ENCODE measurements at places on chromosomes 13 and 19.

- H3K4me3 ChIP-seq, result no peak overlapping the region
- H3K27ac ChIP-seq, result no peak overlapping the region
- H3K4me1 ChIP-seq, result no peaks in the 10 kb centered on the region
Observed at GRCh38 chr13:46178143-46178542, 3.8 kb downstream of the LCP1 start.

GRCh38 chr19:39398297-39398864, 7.2 kb downstream of the MED29 start:
- H3K4me1 ChIP-seq, result peaks cover 6% of the 10 kb centered on the region
- H3K36me3 ChIP-seq, result peaks cover 5% of the 10 kb centered on the region
- no peak overlapping the region for H3K27ac ChIP-seq
- DNase-seq, result no peak

- no peak overlapping the region for H3K4me3 ChIP-seq
- H3K36me3 ChIP-seq, result no peaks in the 10 kb centered on the region
- no peak for DNase-seq
- no peaks in the 10 kb centered on the region for H3K27me3 ChIP-seq
- H3K27ac ChIP-seq, result no peak overlapping the region
- H3K4me1 ChIP-seq, result no peaks in the 10 kb centered on the region
Observed at GRCh38 chr13:74210693-74211393, 76.6 kb upstream of the KLF12 start.

GRCh38 chr13:98098516-98098915, 44.4 kb upstream of the FARP1 start:
- H3K4me3 ChIP-seq, result no peak overlapping the region
- H3K36me3 ChIP-seq, result no peaks in the 10 kb centered on the region
- no peaks in the 10 kb centered on the region for H3K27me3 ChIP-seq
- no peak for DNase-seq
- H3K27ac ChIP-seq, result no peak overlapping the region

DNA sequence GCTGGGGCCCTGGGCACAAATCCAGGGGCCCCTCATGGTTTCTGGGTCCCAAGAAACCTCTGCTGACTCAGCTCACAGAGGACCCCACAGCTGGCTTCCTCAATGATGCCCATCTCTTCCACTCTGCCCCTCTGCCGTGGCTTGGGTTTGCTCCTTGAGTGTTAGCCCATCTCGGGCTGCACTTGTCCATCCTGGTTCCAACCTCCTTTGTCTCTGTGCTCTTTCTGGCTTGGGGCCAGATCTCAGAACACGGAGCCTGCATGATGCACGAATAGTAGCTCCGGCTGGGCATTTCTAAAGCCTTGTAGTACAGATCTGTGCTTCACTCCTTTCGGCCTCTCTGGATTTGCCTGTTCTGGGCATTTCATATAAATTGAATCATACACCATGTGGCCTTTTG, 53.8 kb downstream of the F2RL3 start:
- no peak overlapping the region for H3K27ac ChIP-seq
- H3K4me3 ChIP-seq, result no peak overlapping the region
- no peaks in the 10 kb centered on the region for H3K36me3 ChIP-seq
- H3K4me1 ChIP-seq, result peaks cover 1% of the 10 kb centered on the region
- DNase-seq, result no peak

DNA sequence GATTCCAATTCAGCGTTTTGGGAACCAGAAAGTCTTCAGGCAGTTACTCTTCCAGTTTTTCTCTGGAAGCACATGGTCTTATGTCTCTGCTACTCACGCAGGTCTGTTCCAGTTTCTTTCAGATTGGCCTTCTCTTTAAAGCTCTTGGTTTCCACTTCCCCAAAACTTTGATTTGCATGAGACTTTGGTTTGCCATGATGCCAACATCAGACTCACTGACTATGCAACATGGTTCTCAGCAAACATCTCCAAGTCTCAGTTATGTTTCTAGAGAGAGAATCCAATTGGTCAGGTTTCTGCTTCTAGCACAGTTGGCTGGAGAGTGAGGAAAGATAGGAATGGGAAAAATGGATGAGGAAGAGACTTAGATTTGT, 3.1 kb downstream of the AKAP11 start:
- no peaks in the 10 kb centered on the region for H3K27me3 ChIP-seq
- H3K36me3 ChIP-seq, result no peaks in the 10 kb centered on the region
- H3K4me3 ChIP-seq, result no peak overlapping the region
- no peaks in the 10 kb centered on the region for H3K4me1 ChIP-seq
- H3K27ac ChIP-seq, result no peak overlapping the region
- DNase-seq, result no peak

DNA sequence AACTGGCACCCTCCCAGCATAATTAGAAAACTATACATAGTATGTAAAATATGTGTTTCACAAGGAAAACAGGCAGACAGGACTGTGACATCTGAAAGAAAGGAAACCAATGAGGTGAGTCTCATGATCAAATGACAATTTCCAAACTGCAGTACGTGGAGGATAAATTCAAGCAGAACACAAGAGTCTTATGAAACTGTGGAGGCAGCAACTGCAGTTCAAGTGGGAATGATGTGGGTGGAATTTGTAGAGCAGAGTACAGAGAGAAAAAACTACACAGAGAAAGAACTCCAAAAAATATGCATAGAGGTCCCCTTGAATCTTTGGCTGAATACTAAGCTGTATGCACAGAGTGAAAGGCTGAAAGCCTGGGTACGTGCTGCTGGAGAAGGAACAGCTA, 9.7 kb downstream of the SIGLEC6 start:
- no peaks in the 10 kb centered on the region for H3K27me3 ChIP-seq
- DNase-seq, result no peak
- H3K4me3 ChIP-seq, result no peak overlapping the region
- H3K27ac ChIP-seq, result no peak overlapping the region
- H3K4me1 ChIP-seq, result no peaks in the 10 kb centered on the region

DNA sequence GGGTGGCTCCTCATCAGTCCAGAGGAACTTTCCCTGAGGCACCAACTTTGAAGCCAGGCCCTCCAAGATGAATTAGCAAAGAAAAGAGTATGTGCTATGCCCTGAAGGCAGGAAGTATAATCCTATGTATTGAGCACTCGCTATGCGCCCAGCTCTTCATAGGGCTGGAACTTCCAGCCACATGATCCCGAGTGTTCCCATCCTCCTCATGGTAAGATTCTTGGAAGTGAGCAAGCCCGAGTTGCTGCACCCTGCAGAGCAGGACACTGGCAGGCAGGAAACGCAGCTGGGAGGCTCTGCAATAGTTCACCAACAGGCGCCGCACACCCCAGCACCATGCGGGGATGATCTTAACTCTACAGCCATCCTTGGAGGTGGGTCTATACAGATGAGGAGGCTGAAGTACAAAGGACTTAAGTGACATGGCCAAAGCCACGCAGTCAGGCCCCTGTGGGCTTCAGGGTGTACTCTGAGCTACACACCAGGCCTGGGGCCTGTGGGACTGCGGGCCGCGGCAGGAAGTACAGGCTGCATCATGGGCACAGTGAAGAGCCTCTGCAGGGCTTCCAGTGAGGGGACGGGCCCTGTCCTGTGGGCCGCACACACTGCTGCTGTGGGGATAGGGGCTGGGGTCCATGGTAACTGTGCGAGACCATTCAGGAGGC, 25.1 kb downstream of the C19orf47 start:
- peaks cover 38% of the 10 kb centered on the region for H3K36me3 ChIP-seq

DNA sequence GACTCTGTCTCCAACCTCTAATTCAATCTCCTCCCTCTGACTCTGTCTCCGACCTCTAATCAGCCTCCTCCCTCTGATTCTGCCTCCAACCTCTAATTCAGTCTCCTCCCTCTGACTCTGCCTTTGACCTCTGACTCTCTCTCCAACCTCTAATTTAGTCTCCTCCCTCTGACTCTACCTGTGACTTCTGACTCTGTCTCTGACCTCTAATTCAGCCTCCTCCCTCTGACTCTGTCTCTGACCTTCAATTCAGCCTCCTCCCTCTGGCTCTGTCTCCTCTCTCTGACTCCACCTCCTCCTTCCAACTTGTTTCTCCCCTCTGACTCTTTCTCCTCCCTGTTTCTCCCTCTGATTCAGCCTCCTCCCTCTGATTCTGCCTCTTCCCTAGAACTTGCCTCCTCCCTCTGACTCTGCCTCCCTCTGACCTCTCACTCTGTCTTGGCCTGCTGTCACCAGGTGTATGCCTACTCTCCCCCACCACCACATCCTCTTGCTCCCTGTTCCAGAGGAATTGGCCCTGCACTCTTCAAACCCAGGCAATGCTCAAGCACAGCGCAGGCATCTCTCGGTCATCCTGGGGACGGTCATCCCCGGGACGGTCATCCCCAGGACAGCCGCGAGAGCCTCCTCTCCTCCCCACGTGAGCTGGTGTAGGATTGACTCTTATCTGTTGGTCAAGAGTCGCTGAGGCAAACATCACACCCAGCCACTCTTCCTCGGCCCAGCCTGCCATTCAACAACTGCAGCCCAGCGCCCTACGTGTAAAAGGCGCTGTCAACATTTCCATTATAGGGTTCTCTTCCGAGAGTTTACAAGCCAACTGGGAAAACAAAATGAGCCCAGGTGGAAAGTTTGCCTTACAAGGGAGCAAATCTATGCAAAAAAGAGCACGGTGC, 60.2 kb downstream of the ZIC5 start:
- H3K27ac ChIP-seq, result no peak overlapping the region
- H3K27me3 ChIP-seq, result no peaks in the 10 kb centered on the region
- H3K4me1 ChIP-seq, result no peaks in the 10 kb centered on the region
- H3K36me3 ChIP-seq, result no peaks in the 10 kb centered on the region
- no peak overlapping the region for H3K4me3 ChIP-seq

- H3K4me3 ChIP-seq, result no peak overlapping the region
- no peak overlapping the region for H3K27ac ChIP-seq
- peaks cover 13% of the 10 kb centered on the region for H3K36me3 ChIP-seq
- no peaks in the 10 kb centered on the region for H3K27me3 ChIP-seq
- H3K4me1 ChIP-seq, result no peaks in the 10 kb centered on the region
Observed at GRCh38 chr19:4027146-4027545, 19.6 kb downstream of the PIAS4 start.

GRCh38 chr13:57314897-57315520, 148.0 kb downstream of the PRR20E start:
- H3K36me3 ChIP-seq, result no peaks in the 10 kb centered on the region
- H3K27me3 ChIP-seq, result 0 out of 2 replicates have a peak, but pooled peaks cover 2% of the 10 kb centered on the region
- no peak for DNase-seq
- H3K4me3 ChIP-seq, result no peak overlapping the region

DNA sequence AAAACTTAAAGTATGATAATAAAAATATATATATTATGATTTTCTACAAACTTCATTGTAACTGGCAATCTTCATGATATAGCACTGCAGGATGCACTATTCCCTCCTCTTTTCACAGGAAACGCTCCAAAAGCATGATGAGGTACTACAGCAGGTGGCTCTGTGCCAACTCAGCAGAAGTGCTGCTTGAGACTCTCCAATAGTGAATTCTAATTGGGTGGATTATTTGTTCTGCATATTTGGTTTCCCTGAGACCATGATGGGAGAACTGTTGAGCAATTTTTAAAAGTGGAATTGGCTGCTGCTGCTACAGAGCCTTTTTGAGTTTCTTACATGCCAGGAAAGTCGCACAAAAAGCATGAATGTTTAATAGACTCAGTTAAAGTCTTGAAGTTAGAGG, 1782.4 kb upstream of the PCDH20 start:
- H3K4me1 ChIP-seq, result no peaks in the 10 kb centered on the region
- no peaks in the 10 kb centered on the region for H3K27me3 ChIP-seq
- H3K27ac ChIP-seq, result no peak overlapping the region
- H3K36me3 ChIP-seq, result no peaks in the 10 kb centered on the region
- H3K4me3 ChIP-seq, result no peak overlapping the region

DNA sequence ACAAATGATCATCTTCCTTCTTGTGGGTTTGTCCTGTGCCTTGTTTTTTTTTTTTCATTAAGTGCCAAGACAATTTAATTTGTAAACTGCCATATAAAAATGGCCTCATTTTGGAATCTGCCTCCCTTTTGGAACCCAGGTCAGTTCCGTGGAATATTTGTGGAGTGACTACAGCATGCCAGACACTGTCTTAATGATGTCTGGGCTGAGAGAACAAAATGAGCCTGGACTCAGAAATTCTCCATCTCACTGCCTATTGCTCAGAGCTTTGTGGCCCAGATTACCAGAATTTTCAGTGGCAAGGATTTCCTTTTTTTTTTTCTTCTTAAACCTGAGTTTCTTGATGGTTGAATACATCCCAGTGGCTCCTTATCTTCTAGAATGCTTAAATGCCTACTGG, 340.6 kb downstream of the ENOX1 start:
- no peak overlapping the region for H3K4me3 ChIP-seq
- H3K4me1 ChIP-seq, result 0 out of 2 replicates have a peak, but pooled peaks cover 2% of the 10 kb centered on the region
- no peak overlapping the region for H3K27ac ChIP-seq
- no peak for DNase-seq
- H3K27me3 ChIP-seq, result no peaks in the 10 kb centered on the region
- no peaks in the 10 kb centered on the region for H3K36me3 ChIP-seq

GRCh38 chr19:44476559-44477408, 23.5 kb downstream of the ZNF180 start:
- peaks cover 30% of the 10 kb centered on the region for H3K36me3 ChIP-seq
- H3K27ac ChIP-seq, result no peak overlapping the region
- H3K4me1 ChIP-seq, result no peaks in the 10 kb centered on the region
- no peak overlapping the region for H3K4me3 ChIP-seq
- DNase-seq, result no peak
- H3K27me3 ChIP-seq, result no peaks in the 10 kb centered on the region

DNA sequence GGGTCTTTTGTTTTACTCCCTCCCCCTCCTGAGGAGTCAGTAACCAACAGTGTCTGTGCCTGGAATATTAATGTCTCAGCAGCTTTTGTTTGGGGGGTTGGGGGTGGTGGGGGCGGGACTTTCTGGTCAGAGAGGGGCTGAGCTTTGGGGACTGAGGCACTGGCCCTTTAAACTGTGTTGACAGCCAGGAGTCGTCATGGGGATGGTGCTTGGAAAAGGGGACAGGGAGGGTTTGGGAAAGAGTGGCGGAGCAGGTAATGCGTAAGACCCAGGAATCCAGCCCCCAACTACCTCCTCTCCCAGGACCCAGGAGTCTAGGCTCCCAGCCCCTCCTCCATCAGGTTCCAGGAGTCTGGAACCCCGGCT, 5.2 kb downstream of the CADM4 start:
- H3K27ac ChIP-seq, result no peak overlapping the region
- no peaks in the 10 kb centered on the region for H3K36me3 ChIP-seq
- H3K4me1 ChIP-seq, result peaks cover 3% of the 10 kb centered on the region
- H3K4me3 ChIP-seq, result peak overlapping the region; percentile 25

- no peaks in the 10 kb centered on the region for H3K27me3 ChIP-seq
- peaks cover 5% of the 10 kb centered on the region for H3K36me3 ChIP-seq
- H3K4me1 ChIP-seq, result 0 out of 2 replicates have a peak, but pooled peaks cover 1% of the 10 kb centered on the region
Observed at GRCh38 chr13:113468029-113468428, 14.7 kb upstream of the ADPRHL1 start.

GRCh38 chr19:29528350-29528945, 2.7 kb downstream of the VSTM2B start:
- H3K36me3 ChIP-seq, result no peaks in the 10 kb centered on the region
- no peak for DNase-seq
- H3K27me3 ChIP-seq, result peaks cover 54% of the 10 kb centered on the region

GRCh38 chr13:40612041-40612440, 54.4 kb downstream of the FOXO1 start:
- no peaks in the 10 kb centered on the region for H3K27me3 ChIP-seq
- H3K4me1 ChIP-seq, result peaks cover 10% of the 10 kb centered on the region
- no peak overlapping the region for H3K4me3 ChIP-seq
- no peaks in the 10 kb centered on the region for H3K36me3 ChIP-seq

GRCh38 chr19:53507523-53508442, 30.2 kb upstream of the ZNF331 start:
- H3K27ac ChIP-seq, result no peak overlapping the region
- no peaks in the 10 kb centered on the region for H3K4me1 ChIP-seq
- H3K27me3 ChIP-seq, result no peaks in the 10 kb centered on the region
- no peak overlapping the region for H3K4me3 ChIP-seq
